ENCODE measurements at places on chromosomes 1 and 21.

DNA sequence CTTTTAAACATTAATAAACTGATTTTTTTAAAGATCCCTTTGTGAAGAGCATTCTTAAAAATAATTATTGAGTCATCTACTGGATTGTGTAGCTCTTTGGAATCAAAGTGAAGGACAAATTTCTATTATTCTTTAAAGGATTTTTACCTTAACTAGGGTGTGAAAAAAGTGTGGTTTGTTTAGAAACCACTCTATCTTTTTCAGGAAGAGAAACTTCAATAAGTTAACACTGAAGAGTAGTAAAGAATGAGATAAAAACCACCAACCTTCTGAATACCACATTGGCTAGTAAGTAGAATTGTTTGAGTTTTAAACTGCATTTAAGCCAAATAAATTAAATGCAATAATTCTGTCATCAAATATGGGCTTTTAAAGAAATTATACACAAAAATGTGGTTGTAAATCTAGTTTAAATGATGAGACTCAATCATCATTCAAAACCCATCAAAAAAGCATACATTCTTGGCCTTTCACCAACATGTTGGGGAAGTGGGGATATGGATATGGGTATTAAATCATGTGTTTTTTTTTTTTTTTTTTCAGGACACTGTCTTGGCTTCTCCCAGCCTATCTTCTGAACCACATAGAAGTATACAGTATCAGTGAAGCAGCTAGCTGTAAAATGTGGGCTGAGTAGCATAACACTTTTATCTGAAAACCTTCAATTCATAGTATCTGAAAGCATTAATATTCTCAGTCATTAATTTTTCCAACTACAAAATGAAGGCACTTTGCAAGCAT lies 4.8 kb downstream of the S1PR1 start:
- no peak for DNase-seq

- no peak for DNase-seq
These were observed 41.4 kb upstream of the COX20 start for GRCh38 chr1:244794071-244794470.

DNA sequence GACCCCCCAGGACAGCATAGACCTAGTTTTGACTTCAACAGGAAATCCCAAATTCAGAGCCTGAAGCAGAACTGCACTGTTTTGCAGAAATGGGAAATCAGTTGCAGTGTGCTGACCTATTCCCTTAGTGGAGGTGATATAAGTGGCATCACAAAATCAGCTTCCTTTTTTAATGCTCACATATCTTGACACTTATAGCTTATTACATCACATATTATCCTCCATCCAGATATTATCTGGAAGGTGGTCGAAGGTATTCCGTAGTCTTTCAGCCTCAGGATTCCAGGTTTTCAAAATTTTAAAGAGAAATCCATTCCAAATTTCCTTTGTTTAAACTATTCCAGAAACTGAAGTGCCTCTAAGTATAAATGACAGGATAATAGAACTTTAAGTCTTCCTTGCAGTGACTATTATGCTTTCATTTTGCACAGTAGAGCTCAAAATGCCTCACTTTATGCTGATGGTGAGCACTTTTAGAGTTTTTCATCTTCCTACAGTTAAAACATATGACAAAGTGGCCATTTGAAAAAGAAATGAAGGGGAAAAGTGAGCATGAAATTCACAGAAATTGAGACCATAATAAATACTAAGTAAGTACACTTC lies 106.4 kb upstream of the DPYD start:
- DNase-seq: no peak

DNA sequence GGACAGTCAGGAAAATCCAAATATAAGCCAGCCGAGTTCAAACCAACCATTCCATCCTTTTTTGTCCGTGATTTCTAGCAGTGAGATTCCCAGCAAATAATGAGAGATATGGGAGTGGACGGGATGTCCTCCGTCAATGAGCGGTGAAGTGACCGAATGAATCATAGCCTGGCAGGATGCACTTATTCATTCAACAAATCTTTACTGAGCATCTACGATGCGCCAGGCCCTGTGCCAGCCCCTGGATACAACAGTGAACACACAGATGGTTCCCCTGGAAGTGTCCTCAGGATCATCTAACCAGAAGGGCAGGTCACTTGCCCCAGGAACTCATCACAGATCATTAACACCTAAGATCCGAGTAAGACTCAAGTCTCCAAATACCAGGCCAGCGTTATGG lies 8.2 kb upstream of the PLEKHA6 start:
- DNase-seq: no peak

DNA sequence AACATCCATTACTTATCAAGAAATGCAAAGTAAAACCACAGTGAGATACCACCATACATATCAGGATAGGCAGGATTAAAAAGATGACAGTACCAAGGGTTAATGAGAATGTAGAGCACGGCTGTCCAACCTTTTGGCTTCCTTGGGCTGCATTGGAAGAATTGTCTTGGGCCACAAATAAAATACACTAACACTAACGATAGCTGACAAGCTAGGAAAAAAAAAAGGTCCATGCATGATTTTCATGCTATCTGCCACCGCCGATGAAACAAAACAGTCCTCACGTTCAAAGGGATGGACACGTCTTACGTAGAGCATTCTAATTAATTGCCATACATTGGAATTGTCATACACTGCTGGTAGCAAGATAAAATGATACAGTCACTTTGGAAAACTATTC lies 14.3 kb downstream of the BACH1 start:
- no peak for DNase-seq

DNA sequence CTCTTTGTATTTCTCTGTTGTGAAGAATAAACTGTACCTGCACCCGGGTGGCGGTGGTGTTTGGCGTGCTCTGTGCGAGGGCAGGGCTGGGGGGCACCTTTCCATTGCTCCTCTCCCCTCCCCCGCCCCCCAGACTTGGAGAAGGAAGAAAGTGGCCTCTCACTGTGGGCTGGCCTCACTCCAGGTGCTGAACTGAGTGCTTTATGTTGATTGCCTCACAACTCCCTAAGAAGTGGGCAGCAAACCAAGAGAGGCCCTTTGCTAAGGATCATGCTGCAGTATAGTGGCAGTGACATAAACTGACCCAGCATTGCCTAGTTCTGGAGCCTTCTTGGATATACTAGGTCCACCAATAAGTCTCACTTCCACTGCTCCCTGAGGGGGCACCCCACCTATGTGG lies 20.2 kb downstream of the A3GALT2 start:
- no peak for DNase-seq

DNA sequence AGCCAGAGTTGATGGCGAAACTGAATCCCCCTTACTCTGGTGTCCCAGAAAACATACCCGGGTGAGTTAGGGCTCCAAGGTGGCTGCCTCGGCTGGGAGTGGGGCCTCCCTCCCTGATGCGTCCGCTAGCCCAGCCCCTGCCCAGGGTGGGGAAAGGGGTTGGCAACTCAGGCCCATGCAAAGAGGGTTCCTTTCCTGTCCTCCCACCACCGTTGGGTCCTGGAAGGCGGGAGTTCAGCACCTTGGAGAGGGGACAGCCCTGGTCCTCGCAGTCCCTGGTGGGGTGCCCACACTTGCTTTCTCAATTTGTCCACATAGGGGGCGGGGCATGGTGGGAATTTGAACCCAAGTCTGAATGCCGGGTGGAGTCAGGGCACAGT lies 6.1 kb downstream of the SRM start:
- no peak for DNase-seq

- DNase-seq: no peak
These were observed 709.4 kb downstream of the MRPL39 start for GRCh38 chr21:24897883-24898282.

- DNase-seq: no peak
These were observed 154.3 kb upstream of the COL6A1 start for GRCh38 chr21:45827302-45827692.

- DNase-seq: no peak
These were observed 170.3 kb downstream of the RGS7 start for GRCh38 chr1:241186716-241187115.

DNA sequence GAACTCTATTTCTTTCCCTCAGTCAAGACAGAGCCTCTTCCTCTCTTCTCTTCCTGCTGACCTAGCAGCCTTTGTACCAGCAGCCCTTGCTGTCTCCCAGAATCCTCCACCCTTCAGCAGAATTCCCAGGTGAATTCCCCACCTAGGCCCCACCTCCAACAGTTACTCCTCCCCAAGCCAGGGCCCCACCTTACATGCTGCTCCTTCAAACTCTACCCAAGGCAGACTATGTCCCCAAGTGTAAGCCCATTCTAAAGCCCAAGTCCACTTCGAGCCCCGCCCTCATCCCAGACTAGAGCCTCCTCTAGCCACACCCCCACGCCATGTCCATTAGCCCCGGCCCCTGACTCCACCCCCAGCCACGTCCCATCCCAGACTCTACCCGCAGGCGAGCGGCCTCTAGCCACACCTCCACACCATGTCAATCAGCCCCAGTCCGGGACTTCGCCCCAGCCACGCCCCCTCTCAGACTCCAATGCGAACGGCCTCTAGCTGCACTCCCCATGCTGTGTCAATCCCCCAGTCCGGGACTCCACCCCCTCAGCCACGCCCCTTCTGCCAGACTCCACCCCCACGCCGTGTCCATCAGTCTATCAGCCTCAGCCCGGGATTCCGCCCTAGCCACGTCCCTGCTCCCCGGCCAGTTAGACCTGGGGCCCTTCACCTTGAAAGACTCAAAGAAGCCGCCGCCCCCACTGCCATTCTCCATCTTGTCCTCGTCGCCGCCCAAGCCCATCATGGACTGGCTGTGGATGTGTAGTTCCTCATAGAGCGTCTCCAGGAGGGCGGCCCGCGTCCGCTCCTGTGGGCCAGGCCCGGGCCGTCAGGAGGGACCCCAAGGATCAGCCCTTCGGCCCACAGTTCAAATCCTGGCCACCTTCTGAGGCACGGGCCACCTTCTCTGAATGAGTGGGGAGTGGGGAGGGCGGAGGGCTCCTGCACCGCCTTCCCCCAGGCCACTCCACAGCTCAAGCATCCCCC lies 61.3 kb downstream of the RAP1GAP start:
- DNase-seq: peak; percentile 100

DNA sequence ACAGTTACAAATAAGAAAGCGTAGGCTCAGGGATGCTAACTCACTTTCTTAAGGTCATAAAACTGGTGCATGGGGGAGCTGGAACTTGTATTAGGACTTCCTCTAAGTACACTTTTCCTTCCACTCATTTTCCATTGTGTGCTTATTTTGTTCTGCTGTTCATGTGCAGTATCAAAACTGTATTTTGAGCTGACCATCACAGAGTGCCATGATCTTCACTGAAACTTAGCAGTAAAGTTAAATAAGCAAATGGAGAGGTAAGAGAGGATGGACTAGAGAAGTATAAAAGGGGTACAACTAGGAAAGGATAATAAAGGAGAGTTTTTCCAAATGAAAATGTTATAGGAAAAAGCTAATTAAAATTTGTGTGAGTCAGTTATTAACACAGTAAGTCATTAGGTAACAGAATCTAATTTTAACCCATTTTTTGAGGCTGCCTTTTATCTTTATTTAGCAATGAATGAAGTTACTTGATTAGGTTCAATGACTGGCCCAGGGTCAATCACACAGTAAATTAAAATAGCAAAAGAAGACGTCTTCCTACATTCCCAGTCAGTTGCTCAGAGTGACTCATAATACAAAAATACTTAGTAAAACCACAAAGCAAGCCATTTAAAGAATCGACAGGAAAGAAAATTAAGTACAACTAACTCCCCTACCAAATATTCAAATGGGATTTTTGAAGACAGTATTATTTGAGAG lies 165.8 kb upstream of the C1orf105 start:
- no peak for DNase-seq

GRCh38 chr1:167808104-167808503 lies 86.3 kb downstream of the MPZL1 start:
- no peak for DNase-seq

- DNase-seq: no peak
These were observed 38.9 kb downstream of the HHAT start for GRCh38 chr1:210367566-210367965.

DNA sequence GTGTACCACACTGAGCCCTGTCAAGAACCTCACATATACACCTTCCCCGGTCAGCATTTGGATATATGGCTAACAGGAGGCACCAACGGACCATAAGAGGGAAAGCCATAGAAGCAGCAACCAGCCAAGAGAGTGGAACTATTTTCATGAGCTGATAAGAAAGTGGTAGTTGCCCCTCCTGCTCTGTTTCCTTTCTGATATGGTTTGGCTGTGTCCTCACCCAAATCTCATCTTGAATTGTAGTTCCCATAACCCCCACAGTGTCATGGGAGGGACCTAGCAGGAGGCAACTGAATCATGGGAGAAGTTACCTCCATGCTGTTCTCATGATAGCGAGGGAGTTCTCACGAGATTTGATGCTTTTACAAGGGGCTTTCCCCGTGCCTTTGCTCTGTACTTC lies 366.1 kb upstream of the DAB1 start:
- no peak for DNase-seq

- no peak for DNase-seq
These were observed 29.8 kb downstream of the VPS26C start for GRCh38 chr21:37237346-37237745.

DNA sequence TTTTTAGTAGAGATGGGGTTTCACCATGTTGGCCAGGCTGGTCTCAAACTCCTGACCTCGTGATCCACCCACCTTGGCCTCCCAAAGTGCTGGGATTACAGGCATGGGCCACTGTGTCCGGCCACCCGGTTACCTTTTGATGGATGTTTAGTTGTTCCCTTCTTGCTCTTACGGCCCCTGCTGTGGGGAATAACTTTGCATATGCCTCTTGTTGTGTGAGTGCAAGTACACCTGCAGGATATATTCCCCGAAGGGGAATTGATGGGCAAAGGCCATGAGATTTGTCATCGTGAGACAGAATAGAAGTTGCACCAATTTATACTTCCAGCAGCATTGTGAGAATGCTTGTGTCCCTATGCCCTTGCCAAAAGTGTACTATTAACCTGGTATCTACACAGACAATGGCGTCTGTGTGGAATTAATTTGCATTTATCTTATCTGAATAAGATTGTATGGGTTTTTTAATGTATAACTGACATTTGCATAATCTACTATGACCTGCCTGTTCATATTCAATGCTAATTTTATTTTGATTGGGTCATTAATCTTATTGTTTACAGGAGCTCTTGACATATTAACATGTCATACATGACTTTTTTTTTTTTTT lies 8.1 kb downstream of the IL6R start:
- DNase-seq: no peak

- no peak for DNase-seq
These were observed 13.4 kb upstream of the DPT start for GRCh38 chr1:168742386-168742785.

- no peak for DNase-seq
These were observed 574.9 kb upstream of the NR5A2 start for GRCh38 chr1:199452627-199453026.

DNA sequence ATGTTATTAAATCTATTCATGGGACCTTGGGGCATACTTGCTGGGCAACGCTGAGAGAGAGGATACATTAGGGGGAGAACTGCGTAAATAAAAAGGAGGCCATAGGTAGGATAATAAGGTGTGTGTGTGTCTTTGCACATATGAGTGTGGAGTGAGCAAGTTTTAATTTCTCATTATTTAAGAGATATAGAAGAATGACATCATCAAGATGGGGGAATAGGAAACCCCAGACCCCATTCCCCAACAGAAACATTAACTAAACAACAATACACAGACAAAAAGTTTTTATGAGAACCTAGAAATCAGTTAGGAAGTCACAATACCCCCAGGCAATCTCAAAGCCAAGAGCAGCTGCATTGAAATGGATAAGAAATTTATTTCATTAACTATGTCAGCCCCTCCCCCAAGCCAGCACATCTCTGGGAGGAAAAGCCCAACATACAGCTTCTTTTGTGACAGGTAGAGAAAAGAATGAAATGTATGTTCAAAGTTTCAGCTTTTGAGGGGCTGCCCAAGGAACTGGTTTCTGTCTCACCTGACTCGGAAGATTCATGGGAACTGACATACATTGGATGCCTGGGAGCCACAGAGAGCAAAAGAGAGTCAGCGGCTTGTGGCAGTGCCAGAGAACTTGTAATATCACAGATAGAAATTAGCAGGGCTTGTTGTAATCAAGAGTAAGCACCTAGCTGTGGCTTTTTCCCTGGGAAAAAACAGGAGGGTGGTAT lies 234.3 kb upstream of the NFIA start:
- DNase-seq: no peak

Data from HEK293T (cell line).